ENCODE measurements at places on chromosomes 4 and X. TPM values are rescaled to one million over a fixed set of nuclear protein-coding genes. Genes with fewer than 3 reads are reported as not detected.

GRCh38 chr4:151801547-151802516 lies 41.0 kb upstream of the GATB start:
- no peak for DNase-seq

The RIPPLY1 gene
- total RNA-seq = not detected

The PABPC5 gene
- 0.48 TPM for total RNA-seq

The NSUN7 gene
- total RNA-seq = 1.5 TPM

DNA sequence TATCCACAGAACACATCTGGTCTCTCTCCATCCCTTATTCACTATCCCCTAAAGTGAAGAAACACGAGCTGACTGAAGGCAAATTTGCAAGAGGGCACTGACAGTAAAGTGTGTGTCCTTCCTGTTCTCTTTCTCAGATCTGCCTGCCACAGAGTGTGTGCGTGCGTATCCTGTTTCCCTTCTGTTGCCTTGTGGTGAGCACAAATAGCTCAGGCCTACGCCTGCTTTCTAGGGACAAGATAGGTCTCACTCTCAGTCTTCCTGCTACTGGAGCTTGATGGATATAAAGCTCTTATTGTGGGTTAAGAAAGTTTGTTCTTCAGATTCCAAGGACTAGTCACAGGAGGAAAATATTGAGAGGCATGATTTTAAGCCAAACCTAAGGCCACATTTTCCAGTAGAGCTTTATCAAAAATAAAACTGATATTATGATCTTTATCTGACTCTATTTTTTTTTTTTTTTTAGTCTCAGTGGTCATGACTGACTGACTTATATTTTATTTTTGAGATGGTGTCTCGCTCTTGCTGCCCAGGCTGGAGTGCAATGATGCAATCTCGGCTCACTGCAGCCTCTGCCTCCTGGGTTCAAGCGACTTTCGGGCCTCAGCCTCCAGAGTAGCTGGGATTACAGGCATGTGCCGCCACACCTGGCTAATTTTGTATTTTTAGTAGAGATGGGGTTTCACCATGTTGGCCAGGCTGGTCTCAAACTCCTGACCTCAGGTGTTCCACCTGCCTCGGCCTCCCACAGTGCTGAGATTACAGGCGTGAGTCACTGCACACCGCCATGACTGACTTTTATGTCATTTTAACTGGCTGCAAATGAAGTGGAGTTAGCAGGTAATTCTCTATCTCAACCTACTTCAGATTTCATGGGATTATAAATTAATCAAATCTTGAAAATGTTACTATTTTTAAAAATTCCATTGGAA lies 140.3 kb upstream of the SH3RF1 start:
- no peak for DNase-seq

The P2RY8 gene
- 1.6 TPM for total RNA-seq

Measured in Right ventricle myocardium superior (tissue), 1 donor.